ENCODE measurements at places on chromosomes 4 and X. TPM values are rescaled to one million over a fixed set of nuclear protein-coding genes. Genes with fewer than 3 reads are reported as not detected.

Gene TEX13B
- total RNA-seq: not detected

Gene TTC29
- total RNA-seq: not detected

Gene TEX28
- not detected for total RNA-seq

Gene MAD2L1
- total RNA-seq: 92.9 TPM

Gene HMGN5
- total RNA-seq: 3.0 TPM

Gene MAP7D3
- 15.0 TPM for total RNA-seq

Gene POF1B
- total RNA-seq: 0.15 TPM

- DNase-seq: no peak
- no peaks in the 10 kb centered on the region for H3K36me3 ChIP-seq
- no peaks in the 10 kb centered on the region for H3K27me3 ChIP-seq
These were observed 62.5 kb downstream of the PJA1 start for GRCh38 chrX:69102612-69103194.

DNA sequence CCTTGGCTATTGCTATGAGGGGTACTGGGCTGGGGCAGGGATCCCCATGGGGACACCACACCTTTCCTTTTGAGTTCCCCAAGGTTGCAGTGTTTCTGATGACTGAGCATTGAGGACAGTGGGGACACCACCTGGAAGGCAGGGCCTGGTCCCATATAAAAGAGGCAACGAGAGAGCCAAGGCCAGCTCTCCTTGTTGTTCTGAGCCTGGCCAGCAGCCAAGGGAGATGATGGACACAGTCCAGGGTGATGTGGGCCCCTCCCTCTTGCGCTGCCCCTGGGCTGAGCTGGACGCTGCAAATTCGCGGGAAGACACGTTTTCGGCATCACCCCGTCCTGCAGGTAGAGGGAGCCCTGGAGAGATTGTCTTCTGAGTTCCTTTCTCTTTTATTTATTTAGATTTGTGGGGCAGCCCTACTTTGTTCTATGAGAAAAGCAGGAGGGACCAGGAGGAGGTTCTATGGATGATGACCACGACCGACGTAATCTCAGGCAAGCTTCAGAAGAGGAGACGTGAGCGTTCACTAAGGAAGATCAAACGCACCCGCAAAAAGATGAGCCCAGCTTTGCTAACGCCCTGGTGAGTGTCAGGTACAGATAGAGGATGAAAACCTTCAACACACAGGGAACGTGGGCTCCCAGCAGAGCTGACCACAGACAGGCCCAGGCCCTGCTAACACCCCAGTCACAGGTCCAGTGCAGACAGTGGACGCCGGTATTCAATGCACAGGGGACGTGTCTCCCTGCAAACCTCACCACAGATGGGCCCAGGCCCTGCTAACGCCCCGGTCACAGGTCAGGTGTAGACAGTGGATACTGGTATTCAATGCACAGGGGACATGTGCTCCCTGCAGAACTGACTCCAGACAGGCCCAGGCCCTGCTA lies 97.4 kb downstream of the SHOX start:
- H3K4me1 ChIP-seq: no peaks in the 10 kb centered on the region
- DNase-seq: peak; percentile 28
- H3K4me3 ChIP-seq: no peak overlapping the region
- H3K27ac ChIP-seq: no peak overlapping the region
- H3K27me3 ChIP-seq: no peaks in the 10 kb centered on the region
- H3K36me3 ChIP-seq: no peaks in the 10 kb centered on the region

DNA sequence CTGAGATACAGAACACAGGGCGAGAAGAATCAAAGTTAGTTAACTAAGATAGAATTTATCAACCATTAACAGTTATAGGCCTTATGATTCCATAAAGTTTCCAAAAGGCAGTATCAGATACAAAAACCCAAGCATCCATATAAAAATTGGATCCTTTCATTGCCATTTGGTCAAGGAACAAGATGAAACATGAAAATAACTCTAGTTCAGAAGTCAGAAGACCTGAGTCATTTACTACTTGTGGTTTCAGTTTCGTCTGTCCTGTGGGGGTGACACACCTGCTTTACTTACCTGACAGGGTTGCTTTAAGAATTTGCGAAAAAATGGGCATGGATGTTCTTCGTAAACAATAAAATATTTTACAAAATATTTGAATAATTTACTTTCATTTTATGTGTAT lies 130.8 kb downstream of the ANAPC10 start:
- H3K4me3 ChIP-seq: no peak overlapping the region
- no peak for DNase-seq
- H3K27ac ChIP-seq: no peak overlapping the region
- no peaks in the 10 kb centered on the region for H3K4me1 ChIP-seq
- H3K27me3 ChIP-seq: no peaks in the 10 kb centered on the region

GRCh38 chr4:24686866-24687692 lies 102.7 kb upstream of the DHX15 start:
- no peaks in the 10 kb centered on the region for H3K36me3 ChIP-seq
- peaks cover 9% of the 10 kb centered on the region for H3K27me3 ChIP-seq
- H3K27ac ChIP-seq: no peak overlapping the region
- no peak overlapping the region for H3K4me3 ChIP-seq
- DNase-seq: peak; percentile 36
- no peaks in the 10 kb centered on the region for H3K4me1 ChIP-seq

DNA sequence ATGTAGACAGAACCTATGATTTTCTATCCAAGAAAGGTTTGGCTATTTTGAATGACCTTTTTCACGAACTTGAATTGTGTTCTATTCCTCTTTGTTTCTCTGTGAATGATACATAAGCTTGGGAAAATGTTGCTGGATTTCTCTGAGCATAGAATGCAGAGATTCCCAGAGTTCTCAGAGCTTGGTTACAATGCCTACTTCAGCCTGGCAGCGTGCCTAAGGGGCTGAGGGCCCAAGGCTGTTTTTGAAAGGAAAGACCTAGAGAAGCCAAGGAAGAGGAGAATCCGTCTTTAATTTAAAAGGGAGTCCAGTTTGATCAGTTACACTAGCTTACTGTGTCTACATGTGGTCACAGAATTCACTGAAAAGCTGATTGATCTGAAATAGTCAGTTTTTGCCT lies 55.3 kb upstream of the CXorf51B start:
- DNase-seq: no peak
- H3K27ac ChIP-seq: no peak overlapping the region
- H3K4me1 ChIP-seq: no peaks in the 10 kb centered on the region
- H3K27me3 ChIP-seq: no peaks in the 10 kb centered on the region

- H3K27me3 ChIP-seq: no peaks in the 10 kb centered on the region
- H3K4me3 ChIP-seq: no peak overlapping the region
- no peak overlapping the region for H3K27ac ChIP-seq
- peaks cover 5% of the 10 kb centered on the region for H3K36me3 ChIP-seq
- no peak for DNase-seq
These were observed 99.8 kb downstream of the KLHL8 start for GRCh38 chr4:87120411-87121162.

GRCh38 chrX:19513383-19513782 lies 1.9 kb downstream of the MAP3K15 start:
- no peaks in the 10 kb centered on the region for H3K36me3 ChIP-seq
- DNase-seq: no peak
- H3K27me3 ChIP-seq: no peaks in the 10 kb centered on the region
- H3K4me1 ChIP-seq: no peaks in the 10 kb centered on the region

DNA sequence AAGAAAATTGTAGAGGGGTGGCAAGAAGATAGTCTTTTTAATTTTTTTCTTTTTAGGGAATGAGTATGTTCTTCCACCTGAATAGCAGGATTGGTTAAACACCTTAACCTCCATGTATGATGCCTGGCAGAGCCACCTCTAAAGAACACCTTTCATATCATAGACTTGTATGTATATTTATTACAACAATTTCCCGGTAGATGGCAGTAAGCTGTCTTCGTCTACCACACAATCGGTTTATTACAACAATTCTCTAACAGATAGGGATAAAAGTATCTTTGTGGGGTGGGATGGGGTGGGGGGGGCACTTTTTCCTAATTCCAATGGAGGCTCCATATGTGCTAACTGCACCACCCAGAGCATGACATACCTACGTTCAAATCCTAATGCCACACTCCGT lies 255.5 kb downstream of the LDB2 start:
- H3K4me3 ChIP-seq: no peak overlapping the region
- no peaks in the 10 kb centered on the region for H3K4me1 ChIP-seq
- no peak overlapping the region for H3K27ac ChIP-seq
- DNase-seq: no peak

- H3K4me3 ChIP-seq: no peak overlapping the region
- no peaks in the 10 kb centered on the region for H3K4me1 ChIP-seq
- DNase-seq: no peak
- no peaks in the 10 kb centered on the region for H3K36me3 ChIP-seq
- no peaks in the 10 kb centered on the region for H3K27me3 ChIP-seq
- H3K27ac ChIP-seq: no peak overlapping the region
These were observed 25.3 kb downstream of the STIM2 start for GRCh38 chr4:26885912-26886274.

GRCh38 chr4:175970072-175970471 lies 95.6 kb upstream of the WDR17 start:
- no peak for DNase-seq
- H3K4me1 ChIP-seq: no peaks in the 10 kb centered on the region
- H3K27ac ChIP-seq: no peak overlapping the region
- no peaks in the 10 kb centered on the region for H3K36me3 ChIP-seq
- no peak overlapping the region for H3K4me3 ChIP-seq

GRCh38 chr4:151038452-151039157 lies 23.5 kb upstream of the LRBA start:
- H3K27ac ChIP-seq: no peak overlapping the region
- no peaks in the 10 kb centered on the region for H3K36me3 ChIP-seq
- no peak overlapping the region for H3K4me3 ChIP-seq

DNA sequence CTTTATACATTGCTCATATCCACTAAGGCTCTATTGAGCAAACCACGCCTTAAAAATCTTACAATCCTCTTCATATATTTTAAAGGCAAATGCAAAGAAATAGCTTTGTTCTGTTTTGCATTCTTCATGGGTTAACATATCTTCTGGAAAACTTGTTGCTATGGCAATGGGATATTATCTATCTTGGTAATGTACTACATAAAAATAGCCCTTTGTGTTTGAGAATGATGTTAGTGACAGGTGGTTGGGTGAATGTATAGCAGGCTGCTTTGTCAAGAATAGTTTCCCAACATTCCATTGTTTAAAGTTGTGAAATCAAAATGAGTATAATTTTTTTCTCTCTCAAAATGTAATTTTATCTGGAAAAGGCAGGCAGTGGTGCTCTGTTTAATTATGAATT lies 16.8 kb downstream of the REPS2 start:
- H3K27me3 ChIP-seq: no peaks in the 10 kb centered on the region
- H3K36me3 ChIP-seq: no peaks in the 10 kb centered on the region
- no peak for DNase-seq
- no peak overlapping the region for H3K4me3 ChIP-seq
- no peaks in the 10 kb centered on the region for H3K4me1 ChIP-seq

GRCh38 chr4:102779204-102779603 lies 18.4 kb upstream of the MANBA start:
- H3K27ac ChIP-seq: no peak overlapping the region
- no peaks in the 10 kb centered on the region for H3K36me3 ChIP-seq
- H3K4me1 ChIP-seq: peaks cover 5% of the 10 kb centered on the region
- no peak overlapping the region for H3K4me3 ChIP-seq
- H3K27me3 ChIP-seq: no peaks in the 10 kb centered on the region
- DNase-seq: no peak

GRCh38 chrX:41045960-41046567 lies 39.2 kb upstream of the USP9X start:
- H3K4me3 ChIP-seq: no peak overlapping the region
- no peaks in the 10 kb centered on the region for H3K27me3 ChIP-seq
- no peak for DNase-seq
- H3K4me1 ChIP-seq: no peaks in the 10 kb centered on the region
- H3K27ac ChIP-seq: no peak overlapping the region

DNA sequence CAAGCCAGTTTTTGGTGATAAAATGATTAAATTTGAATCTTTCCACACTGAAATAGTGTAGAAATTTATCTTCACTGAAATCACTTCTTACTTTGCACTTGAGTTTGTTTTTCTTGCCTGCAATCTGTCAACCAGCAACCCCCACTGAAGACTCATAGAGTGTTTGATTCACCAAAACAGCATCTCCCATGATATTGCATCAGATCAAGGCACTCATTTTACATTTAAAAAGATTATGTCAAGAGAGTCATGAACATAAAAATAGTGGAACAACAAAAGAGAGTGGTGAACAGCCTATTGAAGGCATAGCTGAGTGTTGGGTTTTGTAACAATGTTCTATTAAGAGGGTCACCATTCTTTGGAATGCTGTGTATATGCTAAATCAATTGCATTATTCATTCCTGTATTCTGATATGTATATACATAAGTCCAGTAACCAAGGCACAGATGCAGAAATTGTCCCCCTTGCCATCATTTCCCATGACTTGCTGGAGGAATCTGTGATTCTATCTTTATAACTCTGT lies 1934.9 kb downstream of the ARAP2 start:
- no peaks in the 10 kb centered on the region for H3K27me3 ChIP-seq
- H3K27ac ChIP-seq: no peak overlapping the region
- H3K4me1 ChIP-seq: no peaks in the 10 kb centered on the region

GRCh38 chr4:159055833-159056232 lies 47.0 kb upstream of the RAPGEF2 start:
- H3K27ac ChIP-seq: no peak overlapping the region
- H3K27me3 ChIP-seq: 0 out of 2 replicates have a peak, but pooled peaks cover 3% of the 10 kb centered on the region
- H3K36me3 ChIP-seq: no peaks in the 10 kb centered on the region
- H3K4me3 ChIP-seq: no peak overlapping the region
- no peaks in the 10 kb centered on the region for H3K4me1 ChIP-seq
- DNase-seq: no peak

- no peak overlapping the region for H3K4me3 ChIP-seq
- H3K36me3 ChIP-seq: no peaks in the 10 kb centered on the region
- no peaks in the 10 kb centered on the region for H3K4me1 ChIP-seq
- H3K27ac ChIP-seq: no peak overlapping the region
These were observed 347.4 kb upstream of the FGF13 start for GRCh38 chrX:139058831-139059495.

DNA sequence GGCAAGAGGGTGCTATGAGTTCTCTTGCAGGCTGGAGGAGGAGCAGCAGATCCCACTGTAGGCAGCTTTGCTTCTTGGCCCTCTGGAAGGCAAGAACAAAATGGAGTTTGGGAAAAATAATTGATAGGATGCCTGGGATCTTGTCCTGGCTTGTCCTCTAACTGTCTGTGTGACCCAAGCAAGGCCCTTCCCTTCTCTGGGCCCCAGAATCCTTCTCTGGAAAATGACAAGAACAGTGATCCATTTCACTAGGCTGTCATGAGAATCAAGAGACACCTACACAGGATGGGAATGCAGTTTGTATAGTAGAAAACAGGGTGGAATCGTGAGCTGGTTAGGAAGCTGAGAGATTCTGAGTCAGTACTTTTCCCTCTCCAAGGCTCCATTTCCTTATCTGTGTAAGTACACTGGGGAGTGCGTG lies 133.3 kb downstream of the PJA1 start:
- no peak for DNase-seq
- no peak overlapping the region for H3K4me3 ChIP-seq
- H3K27me3 ChIP-seq: no peaks in the 10 kb centered on the region

GRCh38 chr4:148166132-148166591 lies 276.1 kb downstream of the NR3C2 start:
- DNase-seq: no peak
- no peak overlapping the region for H3K4me3 ChIP-seq
- no peaks in the 10 kb centered on the region for H3K36me3 ChIP-seq
- no peaks in the 10 kb centered on the region for H3K27me3 ChIP-seq
- H3K4me1 ChIP-seq: no peaks in the 10 kb centered on the region
